ENCODE measurements at places on chromosomes 7 and 10.

- no peak for DNase-seq
Measured at GRCh38 chr10:24575481-24576002, 148.1 kb downstream of the ARHGAP21 start.

DNA sequence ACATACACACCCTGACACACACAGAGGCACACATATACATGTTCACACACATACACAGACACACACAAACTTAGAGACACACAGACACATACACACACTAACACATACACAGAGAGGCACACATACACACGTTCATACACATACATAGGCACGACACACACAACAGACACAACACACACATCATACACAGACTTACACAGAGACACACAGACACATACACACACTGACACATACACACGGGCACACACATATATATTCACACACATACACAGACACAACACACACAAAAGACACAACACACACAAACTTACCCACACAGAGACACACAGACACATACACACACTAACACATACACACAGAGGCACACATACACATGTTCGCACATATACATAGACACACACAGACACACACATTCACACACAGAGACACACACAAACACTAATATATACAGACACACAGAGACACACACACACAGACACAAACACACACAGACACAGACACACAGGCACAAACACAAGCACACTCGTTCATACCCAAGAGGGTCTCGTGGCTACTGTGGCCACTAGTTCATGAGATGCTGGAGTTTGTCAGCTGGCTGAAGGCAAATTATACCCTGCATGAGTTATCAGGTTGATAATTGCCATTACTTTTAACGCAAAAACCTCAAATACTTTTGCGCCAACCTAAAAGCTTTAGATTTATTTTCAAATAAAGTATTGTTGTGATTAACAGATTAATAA is 17.7 kb upstream of the KLF6 start:
- DNase-seq = no peak

DNA sequence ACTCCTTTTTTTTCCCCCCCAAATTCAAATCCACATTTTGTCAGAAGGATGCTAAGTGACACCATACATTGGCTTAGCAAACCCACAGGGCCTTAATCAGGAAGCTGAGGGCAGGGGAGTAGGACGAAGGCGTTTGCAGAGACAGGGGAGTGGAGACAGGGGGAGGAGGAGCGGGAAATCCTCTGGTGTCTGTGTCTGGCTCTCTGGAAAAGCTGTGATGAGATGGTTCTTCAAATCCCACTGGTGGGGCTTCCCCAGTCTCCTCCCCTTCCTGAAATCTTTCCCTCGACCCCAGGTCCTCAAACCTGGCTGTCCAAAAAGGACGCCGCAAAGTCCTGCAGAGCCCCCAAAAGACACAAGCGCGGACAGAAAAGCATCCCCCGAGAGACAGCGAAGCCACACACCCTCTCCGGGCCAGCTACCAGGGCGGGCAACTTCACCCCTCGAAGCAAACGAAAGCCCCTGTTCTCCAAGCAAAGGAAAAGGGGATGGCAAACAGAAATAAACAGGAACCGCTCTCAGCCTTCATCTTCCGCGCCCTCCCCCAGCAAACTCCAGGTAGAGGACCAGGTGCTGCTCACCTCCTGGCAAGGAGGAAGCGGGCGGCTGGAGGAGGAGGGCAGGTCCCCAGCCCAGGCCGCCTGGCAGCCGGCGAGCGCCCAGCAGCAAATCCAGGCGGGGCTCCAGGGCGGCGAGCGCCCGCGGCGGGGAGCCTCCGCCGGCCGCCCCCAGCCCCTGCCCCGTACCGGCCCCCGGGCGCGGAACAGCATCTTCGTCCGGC is 520 bp downstream of the ELAPOR2 start:
- DNase-seq = no peak

DNA sequence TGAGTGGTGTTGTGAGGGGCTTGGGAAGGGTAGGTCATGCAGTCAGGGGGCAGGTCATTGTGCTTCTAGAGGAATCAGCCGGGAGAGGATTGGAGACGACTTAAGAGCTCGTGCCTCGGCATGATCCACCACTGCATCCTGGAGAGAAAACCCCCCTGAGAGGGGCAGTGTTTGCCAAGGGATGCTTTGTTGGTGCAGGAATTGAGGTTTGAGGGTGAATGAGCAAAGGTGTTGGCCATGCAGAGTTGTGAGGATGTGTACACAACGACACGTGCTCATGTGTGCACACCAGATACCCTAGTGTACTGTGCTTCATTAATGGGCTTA is 85.6 kb upstream of the ANLN start:
- no peak for DNase-seq

GRCh38 chr10:74381291-74381853 is 230.4 kb downstream of the ADK start:
- no peak for DNase-seq

DNA sequence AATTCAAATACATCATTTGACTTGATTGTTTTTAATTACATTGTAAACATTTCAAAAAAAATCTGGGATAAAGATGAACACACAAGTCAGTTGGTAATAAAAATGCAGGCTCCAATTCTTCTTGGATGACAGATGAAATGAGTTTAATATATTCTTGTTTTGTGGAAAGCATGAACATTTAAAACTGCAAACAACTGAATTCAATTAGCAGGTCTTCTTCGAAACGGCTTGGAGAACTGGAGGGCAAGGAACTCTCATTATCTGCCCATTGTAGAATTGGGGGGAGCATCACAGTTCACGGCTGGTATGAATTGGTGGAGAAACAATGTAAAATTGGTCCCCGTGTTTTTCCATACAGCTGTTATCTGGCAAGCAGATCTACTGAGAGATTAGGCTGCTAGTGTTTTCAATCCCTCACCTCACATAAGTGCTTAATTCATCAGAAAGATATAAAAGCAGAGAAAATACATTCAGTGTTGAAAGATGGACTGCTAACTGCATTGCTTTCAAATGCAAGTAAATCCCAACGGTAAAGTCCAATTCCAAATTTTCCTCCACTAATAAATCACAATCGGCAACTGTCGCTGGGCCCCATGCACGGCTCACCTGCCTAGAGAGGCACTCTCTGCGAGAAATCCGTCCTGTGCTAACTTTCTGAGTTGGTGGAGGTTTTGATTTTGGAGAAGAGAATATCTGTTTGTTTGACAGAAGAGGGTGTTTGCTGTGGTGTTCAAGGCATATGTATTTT is 199.5 kb downstream of the ZNF438 start:
- no peak for DNase-seq

GRCh38 chr7:157282141-157282801 is 54.5 kb upstream of the DNAJB6 start:
- DNase-seq = no peak

DNA sequence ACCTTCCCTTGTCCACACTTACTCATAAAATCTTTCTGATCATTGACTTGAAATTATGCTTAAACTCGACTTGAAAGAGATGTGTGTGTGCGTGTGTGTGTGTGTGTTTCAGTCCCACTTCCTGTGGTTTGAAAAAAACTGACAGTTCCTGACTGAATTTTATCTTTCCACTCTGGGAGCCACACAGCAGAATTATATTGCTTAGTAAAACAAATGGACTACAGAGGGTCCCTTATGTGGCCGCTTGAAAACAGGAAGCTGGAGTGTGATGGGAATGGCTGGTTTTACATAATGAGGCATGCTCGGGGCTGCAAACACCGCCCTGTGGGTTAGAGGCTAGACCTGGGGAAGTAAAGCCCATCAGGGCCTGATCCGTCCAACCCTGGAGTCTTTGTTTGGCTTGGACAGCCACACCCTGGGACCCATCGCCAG is 54.8 kb downstream of the LYZL1 start:
- no peak for DNase-seq

DNA sequence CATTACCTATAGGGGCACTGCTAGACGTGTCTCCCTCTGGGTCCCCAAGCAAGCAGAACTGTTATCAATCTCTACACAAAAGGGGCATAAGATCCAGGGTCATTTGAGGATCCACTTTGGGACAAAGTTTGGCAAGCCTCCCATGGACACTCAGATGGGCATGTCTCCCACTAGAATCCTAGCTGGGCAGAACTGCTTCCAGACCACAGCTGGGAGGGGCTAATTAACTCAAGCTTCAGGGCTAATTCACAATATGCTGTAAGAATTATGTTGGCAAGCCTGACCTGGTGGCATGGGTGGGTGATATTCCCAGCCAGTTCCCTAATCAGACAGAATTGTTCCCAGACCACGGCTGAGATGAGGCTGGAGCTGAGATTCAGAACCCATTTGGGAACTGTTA is 738.4 kb upstream of the FZD8 start:
- no peak for DNase-seq

- no peak for DNase-seq
Measured at GRCh38 chr10:120414946-120415345, 42.1 kb upstream of the PLPP4 start.

DNA sequence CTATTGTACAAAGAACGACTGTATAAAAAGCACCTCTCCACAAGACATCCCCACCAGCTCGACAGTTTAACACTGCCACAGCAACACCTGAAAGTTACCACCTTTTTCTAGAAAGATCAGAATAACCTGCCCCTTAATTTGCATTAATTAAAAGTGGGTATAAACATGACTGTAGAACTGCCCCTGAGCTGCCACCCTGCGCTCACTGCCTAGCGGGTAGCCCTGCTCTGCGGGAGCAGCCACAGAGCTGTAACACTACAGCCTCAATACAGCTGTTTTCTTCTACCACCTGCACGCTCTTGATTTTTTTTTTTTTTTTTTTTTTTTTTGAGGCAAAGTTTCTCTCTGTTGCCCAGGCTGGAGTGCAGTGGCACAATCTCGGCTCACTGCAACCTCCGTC is 140.9 kb downstream of the PARD3 start:
- DNase-seq = no peak

DNA sequence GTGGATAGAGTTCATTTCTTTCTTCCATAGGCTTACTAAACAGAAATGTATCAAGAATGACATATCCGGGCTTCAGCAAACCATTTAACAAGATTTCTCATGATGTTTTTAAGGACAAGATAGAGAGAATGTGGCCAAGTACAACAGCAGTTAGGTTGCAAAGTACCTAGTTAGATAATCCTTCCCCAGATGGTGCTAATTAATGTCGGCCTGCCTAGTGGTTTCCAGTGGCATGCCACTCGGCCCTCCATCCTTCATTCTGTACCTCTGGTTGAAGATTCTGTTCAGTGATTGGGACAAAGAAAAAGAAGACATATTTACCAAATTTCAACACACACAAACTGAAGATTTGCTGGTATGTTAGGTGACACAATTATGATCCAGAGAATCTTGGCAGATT is 212.1 kb downstream of the MACC1 start:
- DNase-seq = no peak

DNA sequence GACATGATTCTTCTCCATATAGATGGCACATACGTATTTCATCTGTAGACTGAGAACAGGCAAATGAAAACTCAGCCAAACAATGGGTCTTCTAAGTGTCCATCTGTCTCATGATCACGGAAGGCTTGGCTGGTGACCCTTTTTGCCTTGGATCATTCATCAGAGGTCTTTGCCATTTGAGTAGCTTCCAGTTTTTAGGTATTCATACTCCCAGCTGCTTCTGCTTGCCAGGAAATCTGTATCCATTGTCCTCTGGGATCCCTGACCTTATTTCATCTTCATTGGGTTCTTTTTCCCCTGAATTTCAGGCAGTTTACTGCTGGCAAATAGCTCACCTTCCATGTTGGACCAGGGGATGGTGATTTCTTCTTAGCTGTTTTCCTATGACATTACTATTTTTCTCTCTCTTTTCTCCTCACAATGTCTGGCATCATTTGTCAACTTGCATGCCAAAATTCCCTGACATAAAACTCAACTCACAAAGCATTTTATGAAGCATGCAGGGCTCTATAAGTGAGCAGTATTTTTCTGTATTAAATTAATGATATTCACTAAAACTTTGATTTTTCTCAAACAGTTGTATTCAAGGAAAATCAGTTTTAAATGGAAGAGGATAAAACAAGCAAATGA is 241.2 kb downstream of the DNAJB9 start:
- DNase-seq = no peak

DNA sequence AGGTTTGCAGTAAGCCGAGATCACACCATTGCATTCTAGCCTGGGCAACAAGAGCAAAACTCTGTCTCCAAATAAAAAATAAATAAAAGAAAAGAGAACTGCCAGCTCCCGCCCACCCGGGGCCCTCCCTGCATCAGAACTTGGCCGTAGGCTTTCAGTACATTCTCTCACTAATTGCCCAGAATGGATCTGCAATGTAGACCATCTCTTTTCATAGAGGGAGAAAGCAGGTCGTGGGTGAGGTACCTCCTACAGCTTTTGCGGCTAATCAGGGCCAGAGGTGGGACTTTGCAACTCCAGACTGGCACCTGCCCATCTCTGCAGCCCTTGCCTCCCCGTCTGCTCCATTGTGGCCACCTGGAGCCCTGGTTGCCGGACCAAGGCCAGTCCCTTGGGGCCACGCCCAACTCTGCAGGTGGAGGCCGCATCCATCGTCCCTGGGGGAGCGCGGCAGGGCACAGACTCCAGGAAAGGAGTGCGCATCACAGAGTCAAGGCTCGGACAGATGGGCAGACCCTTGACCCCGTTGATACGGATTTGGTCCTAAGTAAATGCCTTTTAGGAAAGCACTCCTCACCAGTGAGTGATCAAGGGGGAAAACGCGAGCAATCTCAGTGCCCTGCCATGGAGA is 179.1 kb upstream of the SH2B2 start:
- no peak for DNase-seq

GRCh38 chr7:72223351-72223750 is 188.8 kb downstream of the CALN1 start:
- DNase-seq = no peak

DNA sequence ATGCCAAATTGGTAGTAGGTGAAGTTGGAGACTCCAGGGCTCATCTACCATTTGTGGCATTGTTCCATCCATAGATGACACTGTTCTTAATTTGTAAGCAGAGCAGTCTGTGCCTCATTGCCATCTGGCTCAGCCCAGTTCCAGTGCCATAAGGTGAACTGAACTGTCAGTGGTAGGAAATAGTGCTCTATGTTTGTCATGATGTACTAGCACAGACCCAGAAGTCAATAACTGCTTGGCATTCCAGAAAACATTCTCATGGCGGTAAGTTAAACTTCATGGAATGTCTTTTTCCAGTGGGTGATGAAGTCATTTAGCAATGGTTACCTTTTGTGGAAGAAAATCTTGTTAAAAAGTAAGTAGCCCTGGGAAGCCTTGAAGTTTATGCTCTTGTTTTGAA is 302.7 kb downstream of the SUGCT start:
- no peak for DNase-seq

GRCh38 chr10:11877591-11877905 is 54.4 kb downstream of the PROSER2 start:
- no peak for DNase-seq

- DNase-seq = no peak
Measured at GRCh38 chr10:122053314-122053713, 64.4 kb downstream of the TACC2 start.

DNA sequence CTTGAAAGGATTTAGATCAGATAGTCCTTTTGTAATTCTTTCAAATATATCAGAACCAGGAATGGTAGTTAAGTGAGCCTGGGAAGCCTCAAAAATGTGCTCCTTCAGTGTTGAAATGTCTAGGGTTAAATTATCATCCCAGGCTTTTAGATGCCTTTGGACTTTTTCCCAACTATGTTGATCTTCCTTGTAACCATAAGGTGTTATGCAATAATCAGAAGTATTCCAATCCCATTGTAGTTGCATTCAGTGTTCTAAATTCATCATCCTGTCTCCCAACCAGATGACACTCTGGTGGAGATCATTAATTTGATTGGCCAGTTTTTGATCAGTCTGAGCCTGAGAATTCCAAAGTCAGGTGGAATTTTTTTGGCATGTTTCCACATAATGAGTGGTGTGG is 35.1 kb upstream of the AKR1C2 start:
- no peak for DNase-seq

GRCh38 chr7:95874541-95875265 is 102.3 kb downstream of the DYNC1I1 start:
- no peak for DNase-seq

- no peak for DNase-seq
Measured at GRCh38 chr10:73044378-73045285, 52.0 kb downstream of the P4HA1 start.
